Activated CD8-positive, alpha-beta memory T cell treated with anti-CD3 and anti-CD28 coated beads for 1 hour (primary cell): ENCODE measurements at places on chromosomes 16 and 17.

GRCh38 chr17:79654960-79655382, 44.1 kb upstream of the RBFOX3 start:
- DNase-seq = no peak

DNA sequence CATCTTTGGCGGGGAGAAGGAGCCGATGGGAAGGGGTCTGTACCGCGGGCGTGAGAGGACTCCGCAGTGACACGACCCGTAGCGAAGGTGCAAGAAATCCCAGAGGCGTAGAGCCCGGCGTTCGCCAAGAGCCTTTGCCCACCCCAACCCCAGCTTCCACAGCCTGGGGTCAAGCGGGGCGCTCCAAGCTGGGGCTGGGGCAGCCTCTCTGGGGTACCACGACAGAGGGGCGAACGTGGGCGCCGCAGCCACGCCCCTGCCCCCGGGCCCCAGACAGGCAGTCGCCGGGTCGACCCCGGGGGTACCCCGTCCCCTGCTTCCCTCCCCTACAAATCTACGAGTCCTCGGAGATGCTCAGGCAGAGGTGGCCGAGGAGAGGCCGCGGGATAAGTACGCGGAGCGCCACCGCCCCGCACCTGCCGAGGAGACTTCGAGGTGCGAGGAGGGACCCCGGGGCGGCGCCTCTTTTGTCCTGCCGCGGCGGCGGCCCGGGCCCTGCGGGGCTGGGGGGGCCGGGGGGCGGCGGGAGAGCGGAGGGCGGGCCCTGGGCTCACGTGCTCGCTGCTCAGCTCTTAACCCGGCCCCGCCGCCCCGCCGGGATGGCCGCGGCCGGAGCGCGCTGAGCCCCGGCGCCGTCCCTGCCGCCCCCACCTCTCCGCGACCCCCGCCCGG, at the start of gene ADAM11:
TSS of gene ADAM11 (plus strand) at position 575 of the 672 bp plus-strand sequence. CDS start 212 bp downstream, outside the sequence.
- DNase-seq = no peak

DNA sequence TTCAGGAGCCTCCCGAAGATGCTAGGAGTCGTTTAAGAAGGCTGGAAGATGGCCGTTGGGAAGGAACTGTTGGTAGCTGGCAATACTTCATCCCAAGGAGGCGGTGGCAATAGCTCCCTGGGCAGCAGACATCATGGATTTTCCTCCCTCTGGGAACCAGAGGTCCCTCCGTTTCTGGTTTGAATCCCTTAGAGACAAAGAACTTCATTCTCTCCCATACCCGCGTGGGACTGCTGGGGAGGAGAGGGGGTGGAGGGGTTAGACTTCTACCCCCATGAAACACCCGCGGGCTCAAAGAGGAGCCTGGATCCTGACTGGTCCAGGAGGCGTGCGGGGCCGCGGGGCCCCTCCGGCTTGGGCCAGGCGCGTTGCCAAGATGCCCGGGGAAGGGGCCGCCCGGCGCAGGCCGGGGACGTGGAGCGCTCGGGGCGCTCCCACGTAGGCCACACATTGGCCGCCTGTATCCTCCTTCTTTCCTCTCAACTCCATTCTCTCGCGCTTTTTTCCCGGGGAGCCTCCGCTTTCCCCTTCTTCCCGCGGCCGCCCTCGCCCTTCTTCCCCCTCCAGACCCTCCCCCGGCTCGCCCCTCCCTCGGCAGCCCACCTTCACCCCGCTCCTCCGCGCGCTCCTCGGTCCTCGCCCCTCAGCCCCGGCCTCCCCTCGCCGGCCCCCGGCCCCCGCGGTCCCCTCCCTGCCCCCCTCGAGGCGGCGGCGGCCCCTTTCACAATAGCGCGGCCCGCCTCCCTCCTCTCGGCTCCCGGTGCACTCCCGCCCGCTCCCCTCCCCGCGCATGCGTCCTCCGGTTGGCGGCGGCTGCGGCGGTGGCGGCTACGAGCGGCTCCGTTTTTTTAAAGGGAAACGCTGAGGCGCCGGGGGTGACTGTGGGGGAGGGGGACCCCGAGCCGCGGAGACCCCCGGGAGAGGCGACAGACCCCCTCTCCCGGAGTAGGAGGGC, at the start of gene MSL1:
TSS of gene MSL1 (plus strand) at position 791 of the 955 bp plus-strand sequence. CDS start 642 bp downstream, outside the sequence.
- peak; percentile 80 for DNase-seq

DNA sequence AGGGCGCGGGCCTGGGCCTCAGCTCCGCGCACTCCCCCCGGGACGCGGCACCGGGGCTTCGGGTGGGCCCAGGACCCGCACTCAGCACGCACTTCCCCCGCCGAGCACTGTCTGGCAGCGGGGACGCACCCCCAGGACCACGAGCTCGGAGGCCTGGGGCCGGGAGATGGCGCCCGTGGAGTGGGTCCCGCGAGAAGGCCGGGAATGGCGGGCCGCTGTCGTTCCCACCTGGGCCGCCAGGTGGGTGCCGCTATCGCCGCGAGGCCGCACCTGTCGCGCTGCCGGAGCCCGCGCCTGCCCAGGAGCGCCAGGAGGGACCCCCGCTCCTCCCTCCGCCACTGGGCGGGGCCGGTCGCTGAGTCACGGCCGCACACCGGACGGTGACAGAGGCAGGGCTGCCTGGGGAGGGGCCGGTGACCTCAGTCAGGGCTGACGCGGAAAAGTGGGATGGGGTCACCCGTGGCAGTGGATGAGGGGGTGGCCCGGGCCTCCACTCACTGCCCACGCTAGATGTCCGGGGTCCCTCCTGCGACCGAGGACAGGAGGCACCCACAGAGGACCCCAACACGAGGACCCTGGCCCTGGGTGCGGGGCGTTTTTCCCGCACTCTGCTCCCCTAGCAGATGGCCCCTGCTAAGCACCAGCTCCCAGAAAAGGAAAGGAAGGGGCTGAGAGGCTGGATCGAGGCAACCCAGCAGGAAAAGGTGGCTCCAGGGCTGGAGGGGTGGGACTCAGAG, 6.9 kb upstream of the ACTG1 start:
- DNase-seq = peak; percentile 55

- no peak for DNase-seq
Observed at GRCh38 chr16:58506241-58507194, 6.6 kb downstream of the NDRG4 start.

GRCh38 chr17:15169676-15170075, 95.5 kb downstream of the PMP22 start:
- no peak for DNase-seq

GRCh38 chr17:18160128-18160856, 23.3 kb upstream of the ALKBH5 start:
- no peak for DNase-seq

DNA sequence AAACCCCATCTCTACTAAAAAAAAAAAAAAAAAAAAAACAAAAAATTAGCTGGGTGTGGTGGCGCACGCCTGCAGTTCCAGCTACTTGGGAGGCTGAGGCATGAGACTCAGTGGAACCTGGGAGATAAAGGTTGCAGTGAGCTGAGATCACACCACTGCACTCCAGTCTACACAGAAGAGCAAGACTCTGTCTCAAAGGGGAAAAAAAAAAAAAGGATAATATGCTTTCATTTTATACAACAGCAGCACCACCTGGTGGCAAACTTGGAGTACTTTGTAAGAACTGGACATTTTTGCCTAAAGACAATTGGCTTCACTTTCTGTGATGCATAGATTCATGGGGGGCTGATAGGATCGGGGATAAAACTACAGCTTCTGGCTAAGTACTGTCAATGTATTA, 8.5 kb downstream of the CHTF8 start:
- peak; percentile 28 for DNase-seq

- DNase-seq = no peak
Observed at GRCh38 chr16:88680554-88681083, 5.7 kb downstream of the SNAI3 start.

DNA sequence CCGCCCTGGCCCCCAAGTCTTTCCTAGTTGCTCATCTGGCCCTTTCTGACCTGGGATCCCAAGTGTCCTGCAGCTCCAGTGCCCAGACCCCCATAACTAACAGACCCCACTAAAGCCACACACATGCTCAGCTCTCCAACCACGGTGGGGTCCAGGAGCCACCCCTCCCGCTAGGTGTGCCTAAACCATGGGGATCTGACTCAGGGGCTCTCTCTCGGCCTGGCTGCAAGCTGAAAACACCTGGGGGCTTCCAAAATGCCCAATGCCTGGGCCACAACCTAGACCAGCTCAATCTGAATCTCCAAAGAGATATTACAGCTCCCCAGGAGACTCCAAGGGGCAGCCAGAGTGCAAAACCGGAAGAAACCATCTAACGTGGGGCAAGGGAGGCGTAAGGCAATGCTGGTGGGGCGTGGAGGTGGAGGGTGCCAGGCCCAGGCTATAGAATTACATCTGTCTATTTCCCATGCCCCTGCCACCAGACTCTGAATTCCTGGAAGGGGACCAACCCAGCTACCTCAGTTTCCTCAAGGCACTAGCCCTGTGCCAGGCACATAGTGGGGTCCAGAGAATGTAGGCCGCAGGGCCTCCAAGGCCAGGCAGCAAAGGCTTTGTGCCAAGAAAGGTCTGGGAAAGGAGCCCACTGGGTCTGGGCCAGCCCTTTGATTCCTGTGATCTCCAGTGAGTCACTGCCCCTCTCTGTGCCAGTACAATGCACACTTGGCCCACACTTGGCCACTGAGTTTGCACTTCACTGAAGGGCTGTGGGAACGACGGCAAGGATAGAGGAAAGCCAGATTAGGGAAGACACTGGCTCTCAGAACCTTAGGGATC, 3.3 kb downstream of the CD2BP2 start:
- no peak for DNase-seq

DNA sequence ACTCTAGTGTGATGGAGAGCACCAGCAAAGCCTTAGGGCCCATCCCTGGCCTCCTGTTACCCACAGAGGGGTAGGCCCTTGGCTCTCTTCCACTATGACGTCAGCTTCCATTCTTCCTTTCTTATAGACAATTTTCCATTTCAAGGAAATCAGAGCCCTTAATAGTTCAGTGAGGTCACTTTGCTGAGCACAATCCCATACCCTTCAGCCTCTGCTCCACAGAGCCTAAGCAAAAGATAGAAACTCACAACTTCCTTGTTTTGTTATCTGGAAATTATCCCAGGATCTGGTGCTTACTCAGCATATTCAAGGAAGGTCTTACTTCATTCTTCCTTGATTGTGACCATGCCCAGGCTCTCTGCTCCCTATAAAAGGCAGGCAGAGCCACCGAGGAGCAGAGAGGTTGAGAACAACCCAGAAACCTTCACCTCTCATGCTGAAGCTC, at the start of gene CCL8:
TSS of gene CCL8 (plus strand) at position 397 of the 445 bp plus-strand sequence. CDS start 67 bp downstream, outside the sequence.
- no peak for DNase-seq

DNA sequence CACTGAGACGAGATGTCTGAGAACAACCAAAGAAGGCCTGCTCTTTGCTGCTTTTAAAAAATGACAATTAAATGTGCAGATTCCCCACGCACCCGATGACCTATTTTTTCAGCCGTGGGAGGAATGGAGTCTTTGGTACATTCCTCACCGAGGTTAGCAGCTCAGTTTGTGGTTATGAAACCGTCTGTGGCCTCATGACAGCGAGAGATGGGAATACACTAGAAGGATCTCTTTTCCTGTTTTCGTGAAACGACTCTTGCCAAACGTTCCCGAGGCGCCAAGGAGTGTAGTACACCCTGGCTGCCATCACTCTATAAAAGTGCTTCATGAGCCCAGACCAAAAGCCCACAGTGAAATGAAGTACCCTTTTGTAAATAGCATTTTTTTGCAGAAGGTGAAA, 87.8 kb downstream of the CRISPLD2 start:
- no peak for DNase-seq

GRCh38 chr17:34781571-34782108, 179.6 kb downstream of the CCT6B start:
- no peak for DNase-seq

- no peak for DNase-seq
Observed at GRCh38 chr17:44287651-44288050, 19.7 kb upstream of the SLC4A1 start.

DNA sequence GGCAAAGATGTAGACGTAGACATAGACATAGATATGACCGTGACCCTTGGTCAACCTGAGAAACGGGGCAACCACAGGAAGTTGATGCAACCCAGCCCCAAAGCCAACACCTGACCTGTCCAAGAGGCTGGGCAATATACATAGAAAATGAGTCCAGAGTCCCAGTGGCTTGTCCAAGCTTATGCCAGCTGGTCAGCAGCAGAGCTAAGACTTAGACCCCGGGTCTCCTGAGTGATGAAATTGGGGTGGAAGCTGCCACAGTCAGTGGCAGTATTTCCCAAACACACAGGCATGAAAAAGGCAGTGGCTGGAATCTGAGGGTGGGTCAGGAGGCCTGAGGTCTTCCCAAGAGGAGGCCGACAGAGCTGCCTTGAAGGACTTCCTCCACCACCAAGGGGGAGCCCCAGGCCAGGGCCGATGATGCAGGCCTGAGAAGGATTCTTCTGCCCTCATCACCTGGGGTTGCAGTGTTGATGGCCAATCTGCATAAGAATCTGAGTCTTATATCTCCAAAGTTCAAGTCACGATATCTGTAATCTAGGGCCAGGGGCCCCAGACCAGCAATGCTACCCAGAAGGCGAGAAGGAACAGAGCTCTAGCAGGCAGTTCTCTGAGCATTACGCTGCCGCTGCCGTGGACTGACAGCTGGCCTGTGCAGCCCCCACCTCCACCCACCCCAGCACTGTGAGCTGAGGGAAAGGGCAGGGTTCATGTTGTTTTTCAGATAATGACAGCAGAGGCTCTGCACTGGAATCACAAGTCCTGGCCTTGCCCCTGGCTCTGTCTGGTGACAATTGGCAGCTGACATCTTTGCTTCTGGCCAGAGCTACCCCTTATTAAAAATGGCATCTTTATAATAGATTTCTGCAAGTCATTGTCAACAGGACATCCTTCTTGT, 72.7 kb downstream of the GNAO1 start:
- DNase-seq = no peak

GRCh38 chr16:86604436-86605193, 26.3 kb downstream of the FOXL1 start:
- DNase-seq = no peak

DNA sequence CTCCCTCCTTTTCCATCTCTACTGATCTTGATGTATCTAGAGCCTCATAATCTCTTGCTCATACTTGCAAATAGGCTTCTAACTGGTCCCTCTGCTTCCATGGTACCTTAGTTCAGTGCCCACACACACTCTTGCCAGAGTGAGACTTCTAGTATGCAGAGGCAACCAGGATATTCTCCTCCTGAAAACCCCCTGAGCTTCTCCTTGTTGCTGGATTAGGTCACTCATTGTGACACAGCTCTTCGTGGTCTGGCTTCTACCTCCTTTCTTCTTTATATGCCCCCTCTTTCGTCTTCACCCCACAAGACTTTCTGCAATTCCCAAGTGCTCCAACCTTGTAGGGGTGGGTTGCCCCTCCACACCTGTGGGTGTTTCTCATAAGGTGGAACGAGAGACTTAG, 2.5 kb upstream of the FAM20A start:
- DNase-seq = no peak

GRCh38 chr16:58661199-58661830, 23.3 kb downstream of the SLC38A7 start:
- no peak for DNase-seq

GRCh38 chr17:5031365-5032082, 3.7 kb downstream of the SLC52A1 start:
- peak; percentile 72 for DNase-seq

GRCh38 chr17:57327176-57327970, 71.0 kb downstream of the MSI2 start:
- no peak for DNase-seq

- DNase-seq = no peak
Observed at GRCh38 chr17:9203771-9204425, 182.6 kb downstream of the NTN1 start.
